Bronchus fibroblast of lung (primary cell): ENCODE measurements at places on chromosomes 2 and 18. TPM values are rescaled to one million over a fixed set of nuclear protein-coding genes. Genes with fewer than 3 reads are reported as not detected.

Gene SIX3
- not detected in 2 replicates for total RNA-seq

Gene RPRM
- not detected in 2 replicates for total RNA-seq

Gene PNO1
- 15.1 and 19.2 TPM in 2 replicates for total RNA-seq

Gene AOX1
- 27.8 and 36.7 TPM in 2 replicates for total RNA-seq

Gene TSPYL6
- total RNA-seq = not detected in 2 replicates

Gene NEU4
- not detected in 2 replicates for total RNA-seq
